Activated CD4-positive, alpha-beta T cell treated with anti-CD3 and anti-CD28 coated beads, Interleukin-2, amount 10 ng/mL, durations not matched to agents 7 days and 5 days (primary cell): ENCODE measurements at places on chromosomes 16 and 17. TPM values are rescaled to one million over a fixed set of nuclear protein-coding genes. Genes with fewer than 3 reads are reported as not detected.

- H3K27me3 ChIP-seq, result no peaks in the 10 kb centered on the region
- H3K36me3 ChIP-seq, result peaks cover 39% of the 10 kb centered on the region
- H3K4me1 ChIP-seq, result peaks cover 10% of the 10 kb centered on the region
Measured at GRCh38 chr16:20889625-20890275, 10.4 kb downstream of the DCUN1D3 start.

The SOCS3 gene
- total RNA-seq, result 24.4 TPM

The P2RX1 gene
- not detected for total RNA-seq

DNA sequence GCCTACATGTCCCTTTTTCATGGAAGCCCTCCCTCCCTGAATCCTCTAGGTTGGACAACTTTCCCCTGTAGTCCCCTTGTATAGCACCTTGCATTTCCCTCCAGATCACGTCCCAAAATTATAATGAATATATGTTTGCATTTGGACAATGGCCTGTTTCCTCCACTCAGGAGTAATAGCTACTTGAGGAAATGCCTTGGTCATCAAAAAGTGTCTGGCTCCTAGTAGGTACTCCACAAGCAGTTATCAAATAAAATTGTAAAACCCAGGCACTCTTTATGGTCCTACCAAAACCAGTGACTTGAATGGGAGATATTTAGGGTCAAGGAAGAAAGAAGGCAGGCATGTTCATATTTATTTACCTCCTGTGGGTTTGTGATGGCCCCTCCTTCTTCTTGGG is 59.6 kb downstream of the RBFOX1 start:
- no peaks in the 10 kb centered on the region for H3K4me1 ChIP-seq
- no peak overlapping the region for H3K4me3 ChIP-seq
- DNase-seq, result no peak
- H3K27ac ChIP-seq, result no peak overlapping the region
- no peaks in the 10 kb centered on the region for H3K36me3 ChIP-seq
- no peaks in the 10 kb centered on the region for H3K27me3 ChIP-seq

GRCh38 chr16:67415872-67416793 is at the start of gene ZDHHC1:
Gene ZDHHC1, minus strand, starts transcription at chr16:67416477. Its CDS starts 8,702 bp downstream, at chr16:67407775.
- peak; percentile 36 for DNase-seq
- H3K27me3 ChIP-seq, result peaks cover 36% of the 10 kb centered on the region
- H3K27ac ChIP-seq, result no peak within 1 kb of the TSS
- H3K4me3 ChIP-seq, result peak within 1 kb of the TSS; percentile 63
- peaks cover 8% of the 10 kb centered on the region for H3K4me1 ChIP-seq

GRCh38 chr17:75757086-75757681 is 7.8 kb downstream of the GALK1 start:
- no peak overlapping the region for H3K27ac ChIP-seq
- DNase-seq, result no peak
- no peaks in the 10 kb centered on the region for H3K27me3 ChIP-seq
- H3K4me3 ChIP-seq, result no peak overlapping the region

DNA sequence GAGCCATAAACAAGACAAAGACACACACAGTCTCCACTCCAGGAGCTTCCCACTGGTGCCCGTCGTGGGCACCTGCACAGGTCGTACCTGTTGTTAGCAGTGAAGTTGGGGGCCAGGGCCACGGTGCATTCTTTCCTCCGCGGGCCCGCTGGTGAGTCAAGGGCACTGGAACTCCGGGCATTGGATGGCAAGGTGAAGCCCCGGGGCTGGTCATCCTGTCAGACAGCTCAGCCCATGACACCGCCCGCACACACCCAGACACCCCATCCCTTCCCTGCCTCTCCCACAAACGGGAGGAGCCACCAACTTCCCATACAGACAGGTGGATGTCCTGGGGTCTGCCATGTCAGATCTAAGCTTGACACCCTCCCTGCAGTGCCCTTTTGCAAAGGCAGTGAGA is 16.1 kb downstream of the CEP131 start:
- no peaks in the 10 kb centered on the region for H3K4me1 ChIP-seq
- no peak overlapping the region for H3K4me3 ChIP-seq
- no peaks in the 10 kb centered on the region for H3K27me3 ChIP-seq

GRCh38 chr16:13631916-13632315 is 288.0 kb upstream of the ERCC4 start:
- H3K27me3 ChIP-seq, result no peaks in the 10 kb centered on the region
- H3K36me3 ChIP-seq, result no peaks in the 10 kb centered on the region
- H3K27ac ChIP-seq, result no peak overlapping the region

GRCh38 chr17:5226940-5227878 is 7.5 kb downstream of the SCIMP start:
- DNase-seq, result no peak
- peaks cover 4% of the 10 kb centered on the region for H3K36me3 ChIP-seq
- no peaks in the 10 kb centered on the region for H3K27me3 ChIP-seq

The CACNA1H gene
- total RNA-seq, result 3.2 TPM

The ABCA8 gene
- total RNA-seq, result not detected

The PDE6G gene
- 19.8 TPM for total RNA-seq

GRCh38 chr17:27233776-27234175 is 60.1 kb upstream of the WSB1 start:
- H3K4me1 ChIP-seq, result peaks cover 5% of the 10 kb centered on the region
- no peak for DNase-seq
- H3K27me3 ChIP-seq, result peaks cover 4% of the 10 kb centered on the region
- no peak overlapping the region for H3K4me3 ChIP-seq

The FAM171A2 gene
- total RNA-seq, result not detected

The KRT25 gene
- not detected for total RNA-seq

The AATK gene
- total RNA-seq, result 0.25 TPM

DNA sequence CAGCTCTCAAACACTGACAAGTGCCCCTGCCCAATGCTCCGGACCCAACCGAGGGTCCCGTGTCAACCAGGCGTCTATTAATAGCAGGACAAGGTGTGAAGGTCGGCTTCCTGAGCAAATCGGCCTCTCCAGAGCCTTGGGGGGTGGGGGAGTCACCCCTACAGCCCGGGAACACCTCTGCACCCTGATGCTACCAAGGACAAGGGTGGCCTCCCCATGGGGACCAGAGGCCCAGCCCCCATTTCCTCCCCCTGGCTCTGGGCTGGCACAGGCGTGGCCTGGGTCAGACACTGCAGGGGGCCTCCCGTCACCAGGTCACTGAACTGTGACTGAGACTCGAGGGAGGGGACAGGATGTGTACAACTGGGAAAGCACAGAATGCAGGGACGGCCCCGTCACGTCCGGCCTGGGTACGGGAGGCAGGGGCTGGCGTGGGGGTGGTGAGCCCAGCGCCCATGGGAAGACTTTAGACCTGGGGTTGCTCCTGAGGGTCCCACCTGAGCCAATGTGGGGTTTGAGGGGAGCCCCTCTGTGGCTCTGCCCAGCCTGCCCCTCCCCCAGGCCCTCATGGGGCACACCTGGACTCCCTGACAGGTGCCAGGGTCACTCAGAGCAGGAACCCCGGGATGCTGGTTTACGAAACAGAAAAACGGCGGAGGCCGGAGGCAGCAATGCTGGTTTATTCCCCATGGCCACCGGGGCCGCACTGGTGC is 579 bp upstream of the CYBA start:
- H3K4me3 ChIP-seq, result peak overlapping the region; percentile 89
- peak; percentile 84 for DNase-seq
- H3K36me3 ChIP-seq, result peaks cover 6% of the 10 kb centered on the region
- peaks cover 22% of the 10 kb centered on the region for H3K4me1 ChIP-seq
- H3K27ac ChIP-seq, result peak overlapping the region; percentile 95

DNA sequence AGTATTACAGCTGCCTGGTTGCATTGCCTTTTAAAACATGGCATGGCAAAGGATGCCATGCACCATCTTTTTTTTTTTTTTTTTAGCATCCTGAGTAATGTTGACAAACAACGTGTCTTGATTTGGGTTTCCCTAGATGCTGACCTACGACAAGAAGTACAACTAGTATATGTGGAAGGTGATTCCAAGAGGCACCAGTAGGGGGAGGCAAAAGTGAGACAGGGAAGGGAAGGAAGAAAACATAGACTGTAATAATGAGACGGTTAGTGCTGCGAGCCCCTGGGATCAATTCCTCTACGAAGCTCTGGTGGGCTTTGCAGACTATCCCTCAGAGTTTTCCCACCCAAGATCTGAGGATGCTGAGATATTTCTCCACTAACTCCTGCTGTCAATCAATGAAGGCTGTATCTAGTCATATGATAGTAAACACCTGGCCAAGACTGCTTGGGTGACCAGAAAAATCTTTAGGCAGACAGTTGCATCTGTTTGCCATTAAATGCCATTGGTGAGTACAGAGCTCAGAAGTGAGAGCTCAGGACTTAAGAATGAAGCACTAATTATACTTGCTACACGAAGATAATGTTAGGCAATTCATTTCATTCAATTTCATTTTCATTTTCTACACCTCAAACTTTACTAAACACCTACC is 458.6 kb upstream of the GOT2 start:
- no peaks in the 10 kb centered on the region for H3K4me1 ChIP-seq
- H3K36me3 ChIP-seq, result no peaks in the 10 kb centered on the region
- peak; percentile 36 for DNase-seq
- no peaks in the 10 kb centered on the region for H3K27me3 ChIP-seq
- no peak overlapping the region for H3K4me3 ChIP-seq
- no peak overlapping the region for H3K27ac ChIP-seq

GRCh38 chr17:43766413-43767052 is 7.9 kb upstream of the SOST start:
- no peak overlapping the region for H3K27ac ChIP-seq
- no peaks in the 10 kb centered on the region for H3K4me1 ChIP-seq
- H3K4me3 ChIP-seq, result no peak overlapping the region
- H3K36me3 ChIP-seq, result no peaks in the 10 kb centered on the region
- peaks cover 7% of the 10 kb centered on the region for H3K27me3 ChIP-seq

GRCh38 chr16:10895053-10895946 is 18.3 kb downstream of the CIITA start:
- peaks cover 4% of the 10 kb centered on the region for H3K4me1 ChIP-seq
- no peaks in the 10 kb centered on the region for H3K27me3 ChIP-seq
- no peak overlapping the region for H3K4me3 ChIP-seq
- DNase-seq, result peak; percentile 58
- H3K27ac ChIP-seq, result no peak overlapping the region
- peaks cover 28% of the 10 kb centered on the region for H3K36me3 ChIP-seq

The CWC25 gene
- total RNA-seq, result 30.5 TPM

The CX3CL1 gene
- not detected for total RNA-seq

The PRR35 gene
- total RNA-seq, result not detected

- no peak overlapping the region for H3K4me3 ChIP-seq
- no peak overlapping the region for H3K27ac ChIP-seq
- H3K36me3 ChIP-seq, result no peaks in the 10 kb centered on the region
- H3K27me3 ChIP-seq, result no peaks in the 10 kb centered on the region
- peaks cover 22% of the 10 kb centered on the region for H3K4me1 ChIP-seq
Measured at GRCh38 chr16:15911198-15911597, 22.8 kb upstream of the CEP20 start.

The TAC4 gene
- not detected for total RNA-seq

The TEX19 gene
- total RNA-seq, result not detected

The AOC2 gene
- total RNA-seq, result 1.5 TPM
